ENCODE measurements at places on chromosomes 11 and 22. TPM values are rescaled to one million over a fixed set of nuclear protein-coding genes. Genes with fewer than 3 reads are reported as not detected.

The ADORA2A gene
- total RNA-seq = 18.5 TPM

The ZBTB16 gene
- 26.2 TPM for total RNA-seq

The EIF3D gene
- 272 TPM for total RNA-seq

The SCGB1A1 gene
- not detected for total RNA-seq

The MTNR1B gene
- not detected for total RNA-seq

The OR5T3 gene
- total RNA-seq = not detected

The MGAT3 gene
- total RNA-seq = 12.9 TPM

The OR2D2 gene
- total RNA-seq = 0.38 TPM

The ASCC2 gene
- total RNA-seq = 31.0 TPM

The ALX4 gene
- 11.8 TPM for total RNA-seq

The PAMR1 gene
- total RNA-seq = 20.3 TPM

The LZTR1 gene
- 71.3 TPM for total RNA-seq

The HEPN1 gene
- not detected for total RNA-seq

The WT1 gene
- total RNA-seq = not detected

The SYCE3 gene
- total RNA-seq = not detected

The GLB1L2 gene
- 8.7 TPM for total RNA-seq

The CSNK2A3 gene
- 4.7 TPM for total RNA-seq

The DRD4 gene
- 1.2 TPM for total RNA-seq

The IRAG1 gene
- 21.2 TPM for total RNA-seq

The GSTT2 gene
- total RNA-seq = not detected

The MCHR1 gene
- total RNA-seq = 1.6 TPM

The PRDM10 gene
- 17.0 TPM for total RNA-seq

The MS4A7 gene
- 8.8 TPM for total RNA-seq

The TMEM45B gene
- total RNA-seq = not detected

The DRG1 gene
- total RNA-seq = 80.5 TPM

The CREB3L1 gene
- total RNA-seq = 35.6 TPM

The BRSK2 gene
- 50.6 TPM for total RNA-seq

The SPON1 gene
- total RNA-seq = 135 TPM

The UBQLNL gene
- 1.2 TPM for total RNA-seq

The DEFB131B gene
- not detected for total RNA-seq

The CCDC81 gene
- total RNA-seq = 3.7 TPM

The KRTAP5-9 gene
- not detected for total RNA-seq

The ARHGAP42 gene
- 45.9 TPM for total RNA-seq

The YPEL4 gene
- total RNA-seq = 3.5 TPM

The RIC3 gene
- total RNA-seq = 45.7 TPM

The HOATZ gene
- not detected for total RNA-seq

The FAM180B gene
- total RNA-seq = 1.2 TPM

Data from camera-type eye (tissue), 1 donor.